ENCODE measurements at places on chromosomes 6 and 20.

DNA sequence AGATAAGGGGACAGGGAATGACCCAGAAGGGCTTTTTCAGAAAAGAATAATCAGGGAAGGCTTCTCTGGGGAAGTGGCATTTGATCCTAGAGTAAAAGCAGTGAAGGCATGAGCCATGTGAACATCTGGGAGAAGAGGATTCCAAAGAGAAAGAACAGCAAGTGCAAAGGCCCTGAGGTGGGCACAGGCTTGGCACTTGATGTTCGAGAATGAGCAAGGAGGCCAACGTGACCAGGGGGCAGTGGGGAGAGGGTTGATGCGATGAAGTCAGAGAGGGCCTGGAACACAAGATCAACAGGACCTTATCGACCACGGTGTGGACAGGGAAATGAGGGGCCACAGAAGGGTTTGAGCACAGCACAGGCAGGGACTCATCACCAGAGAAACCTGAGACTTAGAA is 5.8 kb downstream of the GRM4 start:
- DNase-seq = no peak

GRCh38 chr6:36604090-36605060 is 10.2 kb downstream of the SRSF3 start:
- peak; percentile 17 for DNase-seq

DNA sequence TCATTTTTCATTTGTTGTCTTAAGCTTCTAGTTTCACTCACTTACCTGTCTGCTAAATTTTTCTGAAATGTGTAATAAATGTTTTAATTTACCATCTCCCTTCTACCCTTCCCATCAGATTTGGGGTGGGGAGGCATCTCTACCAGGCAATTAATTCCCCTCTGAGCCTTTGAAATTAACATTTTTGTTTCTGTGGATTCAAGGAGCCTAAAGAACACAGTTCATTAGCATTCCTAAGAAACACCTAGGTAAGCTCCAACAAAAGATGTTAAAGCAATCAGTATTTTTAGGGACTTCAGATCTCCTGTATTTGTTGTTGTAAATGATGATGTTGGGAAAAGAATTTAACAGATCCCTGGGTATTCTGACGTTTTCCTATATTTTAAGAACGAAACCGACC is 6.6 kb downstream of the TOP1 start:
- no peak for DNase-seq

GRCh38 chr6:1402369-1402768 is 13.0 kb downstream of the FOXF2 start:
- DNase-seq = no peak

DNA sequence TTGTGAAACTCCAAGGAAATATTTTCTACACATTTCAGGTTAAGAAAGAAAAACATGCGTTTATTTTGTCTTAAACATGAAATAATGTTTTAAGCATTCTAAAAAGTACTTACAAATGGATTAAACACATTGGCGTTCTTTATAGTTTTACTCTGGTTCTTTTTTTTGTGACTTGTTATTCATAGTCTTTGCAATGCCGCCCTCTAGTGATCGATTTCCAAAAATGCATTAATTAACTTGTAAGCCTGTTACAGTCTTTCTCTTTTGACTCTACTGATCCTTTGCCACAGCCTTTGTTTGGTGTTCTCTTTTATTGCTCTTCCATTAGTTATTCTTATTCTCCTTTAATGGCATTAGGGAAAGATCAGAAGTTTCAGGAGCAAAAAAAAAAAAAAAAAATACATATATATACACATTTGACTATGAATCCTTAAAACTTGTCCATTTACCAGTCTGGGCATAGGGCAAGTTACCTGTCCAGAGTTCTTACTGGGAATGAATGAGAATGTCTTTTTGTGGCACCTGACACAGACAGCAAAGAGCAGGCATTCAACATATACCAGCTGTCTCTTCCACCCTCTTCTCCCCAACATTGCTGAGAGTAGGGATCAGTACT is 59.9 kb downstream of the MACROD2 start:
- no peak for DNase-seq

GRCh38 chr20:31560746-31561598 is 44.1 kb upstream of the ID1 start:
- no peak for DNase-seq

DNA sequence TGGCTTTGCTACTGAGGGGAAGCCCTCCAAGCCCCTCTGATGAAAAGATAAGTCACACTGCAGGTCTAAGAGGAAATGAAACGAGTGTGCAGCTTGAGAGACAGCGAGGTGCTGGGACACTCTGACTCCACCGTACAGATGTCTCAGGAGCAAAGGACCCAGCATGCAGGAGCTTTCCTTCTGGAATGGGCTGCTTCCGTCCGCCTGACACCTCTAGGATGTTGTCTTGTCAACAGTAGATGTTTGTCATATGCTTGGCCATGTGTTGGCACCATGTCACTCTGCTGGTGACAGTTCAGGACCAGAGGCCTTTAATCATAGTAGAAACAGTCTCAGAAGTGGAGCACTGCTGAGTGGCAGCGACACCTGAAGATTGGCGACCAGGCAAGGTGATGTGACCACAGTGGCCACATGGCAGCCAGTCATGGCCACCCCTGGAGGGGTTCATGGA is 46.7 kb downstream of the SLC24A3 start:
- no peak for DNase-seq

GRCh38 chr20:35003211-35004031 is 47.8 kb downstream of the MYH7B start:
- DNase-seq = no peak

DNA sequence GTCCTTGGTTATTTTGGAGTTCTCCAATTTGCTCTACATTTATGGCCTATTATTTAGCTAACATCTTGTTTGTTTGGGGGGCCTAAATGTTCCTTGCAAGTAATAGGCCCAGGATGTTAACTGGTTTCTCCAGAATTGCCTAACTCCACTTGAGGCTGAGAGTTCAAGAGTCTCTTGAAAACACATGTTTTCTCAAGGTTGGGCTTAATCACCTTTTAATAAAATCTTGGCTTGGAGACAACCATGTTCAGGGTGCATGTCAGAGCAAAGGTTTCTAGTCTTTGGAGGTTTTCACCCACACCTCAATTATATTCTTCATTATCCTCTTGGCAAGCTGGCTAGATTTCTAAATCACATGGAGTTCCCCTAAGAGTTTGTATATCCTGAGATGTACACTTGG is 54.2 kb downstream of the KLHL31 start:
- DNase-seq = no peak

- no peak for DNase-seq
These were observed 158.7 kb upstream of the AGPAT4 start for GRCh38 chr6:161432546-161432945.

- no peak for DNase-seq
These were observed 488.8 kb downstream of the CD83 start for GRCh38 chr6:14606353-14606752.

GRCh38 chr20:45183084-45183483 is 8.4 kb downstream of the PI3 start:
- DNase-seq = no peak

GRCh38 chr6:128365520-128366160 is 154.8 kb downstream of the PTPRK start:
- DNase-seq = no peak

DNA sequence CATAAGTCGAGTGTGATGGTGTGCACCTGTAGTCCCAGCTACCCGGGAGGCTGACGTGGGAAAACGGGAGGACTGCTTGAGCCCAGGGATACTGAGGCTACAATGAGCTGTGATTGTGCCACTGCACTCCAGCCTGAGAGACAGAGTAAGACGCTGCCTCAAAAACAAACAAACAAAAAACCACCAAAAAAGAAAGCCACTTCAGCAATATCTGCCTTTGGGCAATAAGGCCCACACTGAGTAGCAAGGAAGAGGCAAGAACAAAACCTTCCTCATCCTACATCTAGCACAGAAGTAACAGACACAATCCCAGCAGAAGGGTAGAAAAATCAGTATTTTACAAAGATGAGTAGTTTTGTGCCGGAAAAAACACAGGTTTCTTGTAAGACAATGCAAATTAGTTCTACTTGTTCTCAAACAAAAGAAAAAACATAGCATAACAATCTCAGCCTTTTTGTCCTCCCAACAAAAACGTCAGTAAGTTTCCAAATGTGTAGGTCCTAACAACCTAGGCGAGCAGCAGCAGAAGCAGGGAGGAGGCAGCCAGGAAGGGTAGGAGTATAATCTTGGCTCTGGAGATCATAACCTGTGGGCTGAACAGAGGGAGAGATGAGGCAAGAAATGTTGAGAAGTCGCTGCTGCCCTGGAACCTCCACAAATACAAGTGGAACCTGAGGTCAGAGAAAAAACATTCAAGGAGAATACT is 5.7 kb downstream of the PPP1R10 start:
- DNase-seq = no peak

- no peak for DNase-seq
These were observed 24.1 kb downstream of the LRFN2 start for GRCh38 chr6:40563111-40563510.

- DNase-seq = no peak
These were observed 5.6 kb downstream of the ANKS1A start for GRCh38 chr6:34894693-34895092.

DNA sequence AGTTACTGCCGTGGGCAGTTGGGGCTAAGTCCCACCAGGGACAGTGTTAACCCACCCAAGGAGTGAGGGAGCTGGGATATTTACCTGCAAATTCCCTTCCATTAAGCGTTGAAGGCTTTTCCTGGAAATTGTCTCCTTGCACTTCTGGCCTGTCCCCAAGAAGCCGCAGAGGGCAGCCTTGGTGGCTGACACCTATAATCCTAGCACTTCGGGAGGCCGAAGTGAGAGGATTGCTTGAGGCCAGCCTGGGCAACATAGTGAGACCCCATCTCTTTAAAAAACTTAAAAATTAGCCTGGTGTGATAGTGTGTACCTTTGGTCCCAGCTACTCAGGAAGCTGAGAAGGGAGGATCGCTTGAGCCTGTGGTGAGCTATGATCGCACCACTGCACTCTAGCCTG is 204.4 kb downstream of the EYA2 start:
- no peak for DNase-seq

GRCh38 chr20:35588397-35588796 is 27.2 kb upstream of the SPAG4 start:
- no peak for DNase-seq

- DNase-seq = no peak
These were observed 140.3 kb downstream of the ATXN1 start for GRCh38 chr6:16621002-16621401.

DNA sequence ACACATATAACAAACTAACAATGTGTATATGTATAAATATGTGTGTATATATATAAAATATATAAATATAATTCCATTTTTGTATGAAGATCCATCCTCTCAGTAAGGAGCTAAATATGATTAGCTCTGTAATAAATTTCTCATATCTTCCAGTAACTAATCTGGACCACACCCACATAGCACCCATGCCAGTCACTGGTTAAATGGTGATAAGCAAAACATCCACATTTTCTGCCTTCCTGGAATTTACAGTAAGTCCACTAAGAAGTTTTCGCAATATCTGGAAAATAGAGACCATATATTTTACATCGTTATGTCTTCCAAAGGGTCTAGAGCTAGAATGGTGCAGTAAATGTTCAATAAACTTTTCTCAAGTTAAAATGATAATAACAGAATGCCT is 151.5 kb upstream of the STMND1 start:
- no peak for DNase-seq

- DNase-seq = no peak
These were observed 1455.3 kb downstream of the GRIK2 start for GRCh38 chr6:102848796-102849195.

- no peak for DNase-seq
These were observed 28.9 kb downstream of the SLC17A5 start for GRCh38 chr6:73624896-73625295.

- no peak for DNase-seq
These were observed 2.8 kb downstream of the FOXS1 start for GRCh38 chr20:31842471-31843157.

DNA sequence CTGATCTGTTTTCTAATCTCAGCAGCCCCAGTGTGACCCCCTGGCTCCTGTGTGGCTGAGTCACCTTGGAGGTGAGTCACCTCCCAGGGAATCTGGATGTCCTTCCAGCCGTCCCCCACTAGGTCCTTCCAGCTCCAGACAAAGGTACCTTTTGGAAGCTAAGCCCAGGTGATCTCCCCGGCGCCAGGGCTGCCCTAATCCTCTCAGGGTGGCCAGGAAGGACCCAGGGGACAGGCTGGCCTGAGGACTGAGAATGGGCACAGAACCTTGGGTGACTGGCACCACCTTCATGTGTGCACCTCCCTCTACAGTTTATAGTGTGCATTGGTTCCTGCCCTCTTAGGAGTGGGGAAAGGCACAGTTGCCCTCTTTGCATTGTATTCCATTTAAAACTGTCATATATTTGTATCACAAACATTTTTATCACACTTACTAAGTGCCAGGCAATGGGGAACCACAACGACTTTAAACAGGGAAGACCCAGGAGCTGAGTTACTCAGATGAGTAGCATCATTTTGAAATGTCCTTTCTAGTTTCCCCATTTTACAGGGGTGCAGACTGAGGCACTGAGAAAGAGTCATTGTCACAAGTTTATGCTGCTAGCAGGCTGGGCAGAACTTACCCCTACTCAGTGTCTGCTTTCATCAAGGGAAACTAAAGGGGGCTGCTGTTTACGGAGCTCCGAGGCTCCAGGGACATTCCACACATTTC is 2.6 kb upstream of the BPIFB4 start:
- no peak for DNase-seq

GRCh38 chr6:133769463-133769862 is 119.5 kb upstream of the TCF21 start:
- no peak for DNase-seq

DNA sequence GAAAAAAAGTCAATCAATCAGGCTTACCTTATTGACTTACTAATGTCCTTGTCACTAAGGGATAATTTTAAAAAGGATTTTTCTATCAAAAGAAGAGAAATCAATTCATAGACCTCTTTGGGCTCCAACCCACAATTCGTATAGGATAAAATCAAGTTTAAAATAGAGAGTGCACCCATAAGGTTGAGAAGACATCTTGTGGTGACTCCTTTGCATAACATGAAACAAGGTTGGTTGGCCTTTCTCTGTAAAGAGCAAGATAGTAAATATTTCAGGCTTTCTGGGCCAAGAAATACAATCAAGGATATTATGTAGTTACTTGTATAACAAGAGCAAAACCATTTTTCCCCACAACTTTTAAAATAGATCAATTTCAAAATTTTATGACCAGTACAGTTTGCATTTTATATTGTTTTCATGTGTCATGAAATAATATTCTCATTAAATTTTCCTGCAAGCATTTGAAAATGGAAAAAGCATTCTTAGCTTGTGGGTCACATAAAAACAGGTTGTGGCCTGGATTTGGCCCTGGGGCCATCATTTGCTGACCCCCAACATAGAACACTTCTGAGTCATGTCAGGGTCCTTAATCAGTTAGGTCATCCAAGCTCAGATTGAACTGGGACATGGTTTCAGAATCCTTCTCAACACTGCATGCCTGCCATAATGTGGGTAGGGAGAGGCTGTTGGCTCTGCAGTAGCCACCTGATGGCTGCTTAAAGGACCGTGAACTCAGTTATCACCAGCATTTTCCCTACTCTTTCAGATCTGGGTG is 76.7 kb downstream of the MYB start:
- no peak for DNase-seq
